Activated CD8-positive, alpha-beta memory T cell treated with anti-CD3 and anti-CD28 coated beads, Interleukin-2, amount 10 ng/mL, durations not matched to agents 7 days and 5 days (primary cell): ENCODE measurements at places on chromosomes 1 and 21.
A peak's percentile ranks its signal among the peaks of the same experiment; 100 is the strongest.

- no peak for DNase-seq
These were observed 35.2 kb upstream of the ZNF326 start for GRCh38 chr1:89959719-89960118.

GRCh38 chr1:119290297-119290696, 78.3 kb upstream of the HAO2 start:
- no peak for DNase-seq

- DNase-seq, result peak; percentile 71
These were observed 894 bp downstream of the EPB41 start for GRCh38 chr1:28915031-28915895.

GRCh38 chr1:30787856-30788495, 30.4 kb upstream of the LAPTM5 start:
- DNase-seq, result no peak

DNA sequence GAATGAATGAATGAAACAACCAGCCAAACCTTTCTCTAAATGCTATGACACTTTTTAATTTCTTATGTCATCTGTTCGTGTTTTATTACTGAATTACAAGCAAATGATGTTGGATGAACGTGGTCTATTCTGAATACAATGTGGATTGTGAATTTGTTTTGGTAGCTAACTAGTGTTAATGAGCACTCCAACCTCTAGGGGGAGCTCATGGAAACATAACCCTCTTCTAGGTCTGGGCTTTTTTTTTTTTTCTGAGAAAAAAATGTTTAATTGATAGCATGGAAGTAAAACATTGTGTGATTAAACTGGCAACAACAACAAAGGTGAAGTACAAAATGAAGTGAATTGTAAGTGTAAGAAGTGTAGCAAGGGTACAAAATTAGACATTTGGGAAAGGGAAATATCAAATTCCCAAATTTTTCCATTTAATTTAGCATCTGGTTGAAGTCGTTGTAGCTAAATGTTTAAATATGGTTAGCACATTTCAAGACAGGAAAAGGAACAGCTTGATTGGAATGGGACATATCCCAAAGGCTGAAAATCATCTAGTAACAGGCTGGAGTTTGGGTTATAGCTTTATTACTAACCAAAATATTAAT, 42.6 kb upstream of the PTGS2 start:
- DNase-seq, result no peak
